ENCODE measurements at places on chromosomes 3 and 15. TPM values are rescaled to one million over a fixed set of nuclear protein-coding genes. Genes with fewer than 3 reads are reported as not detected.

The CFAP44 gene
- 2.0 TPM for total RNA-seq

The MST1 gene
- 1.7 TPM for total RNA-seq

The MEGF11 gene
- 0.62 TPM for total RNA-seq

The KLF13 gene
- total RNA-seq: 107 TPM

The CLEC3B gene
- total RNA-seq: not detected

The EFHB gene
- total RNA-seq: 0.94 TPM

The NTRK3 gene
- 25.4 TPM for total RNA-seq
